ENCODE measurements at places on chromosomes 2 and 18.
A peak's percentile ranks its signal among the peaks of the same experiment; 100 is the strongest.

GRCh38 chr2:101998556-101998895 lies 6.8 kb downstream of the IL1R2 start:
- DNase-seq = no peak

DNA sequence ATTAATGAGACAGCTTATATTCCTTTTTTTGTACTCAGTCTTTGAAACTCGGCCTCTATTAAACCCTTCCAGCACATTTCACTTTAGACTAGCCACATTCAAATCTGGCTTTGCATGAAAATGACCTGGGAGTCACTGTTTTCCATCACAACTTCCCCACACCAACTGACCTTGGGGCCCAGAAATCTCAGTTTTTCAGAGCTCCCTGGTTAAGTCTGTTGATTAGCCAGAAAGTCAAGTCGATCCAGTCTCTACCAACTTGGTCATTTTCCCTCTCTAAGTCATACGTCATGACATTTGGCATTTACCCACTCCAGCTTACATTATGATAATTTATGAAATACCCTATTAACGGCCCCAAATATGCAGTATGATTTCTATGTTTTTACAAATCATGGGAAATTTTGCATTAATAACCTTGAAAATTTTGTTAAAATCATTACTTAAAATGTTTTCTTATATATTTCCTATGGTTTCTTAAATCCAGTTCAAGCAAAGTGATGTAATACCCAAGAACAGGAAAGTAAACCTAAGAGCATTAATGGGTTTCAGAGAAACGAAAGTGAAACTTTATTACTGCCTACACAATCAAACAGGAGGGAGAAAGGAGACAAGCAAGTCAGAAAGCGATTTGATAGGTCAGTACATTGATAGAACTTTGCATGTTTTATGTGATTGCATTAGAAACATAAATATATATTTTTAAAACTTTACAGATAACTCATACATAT lies 77.1 kb downstream of the SPATS2L start:
- DNase-seq = no peak

DNA sequence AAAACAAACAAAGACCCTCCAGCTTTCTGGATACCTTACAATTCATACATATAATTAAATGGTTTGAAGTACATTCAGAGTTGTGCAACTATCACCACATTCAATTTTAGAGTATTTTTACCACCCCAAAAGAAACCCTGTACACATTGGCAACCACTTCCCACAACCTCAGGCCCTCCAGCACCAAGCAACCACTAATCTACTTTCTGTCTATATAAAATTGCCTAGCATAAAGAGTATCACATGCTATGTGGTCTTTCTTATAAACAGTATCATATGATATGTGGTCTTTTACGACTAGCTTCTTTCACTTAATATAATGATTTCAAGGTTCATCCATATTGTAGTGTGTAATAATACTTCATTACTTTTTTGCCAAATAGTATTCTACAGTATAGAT lies 7.3 kb downstream of the IER3IP1 start:
- no peak for DNase-seq

DNA sequence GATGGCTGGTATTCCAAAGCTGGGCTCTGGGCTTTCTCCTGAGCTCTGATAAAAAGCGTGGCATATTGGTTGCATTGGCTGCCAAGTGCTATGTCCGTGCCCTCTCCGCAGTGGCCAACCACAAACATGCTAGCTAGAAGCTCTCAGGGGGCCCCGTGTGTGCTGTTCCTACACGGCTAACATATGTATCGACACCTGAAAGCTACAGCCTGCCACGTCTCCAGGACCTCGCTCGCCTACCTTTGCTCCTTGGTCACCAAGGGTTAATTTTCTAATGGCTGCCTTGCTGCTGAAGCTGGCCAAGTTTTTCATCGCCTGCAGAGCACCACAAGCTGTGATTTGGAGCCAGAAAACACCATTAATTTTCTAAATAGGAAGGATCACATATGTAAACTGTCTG lies 888.4 kb downstream of the BCL11A start:
- no peak for DNase-seq

GRCh38 chr2:66929632-66930338 lies 467.3 kb upstream of the ETAA1 start:
- DNase-seq = peak; percentile 58

DNA sequence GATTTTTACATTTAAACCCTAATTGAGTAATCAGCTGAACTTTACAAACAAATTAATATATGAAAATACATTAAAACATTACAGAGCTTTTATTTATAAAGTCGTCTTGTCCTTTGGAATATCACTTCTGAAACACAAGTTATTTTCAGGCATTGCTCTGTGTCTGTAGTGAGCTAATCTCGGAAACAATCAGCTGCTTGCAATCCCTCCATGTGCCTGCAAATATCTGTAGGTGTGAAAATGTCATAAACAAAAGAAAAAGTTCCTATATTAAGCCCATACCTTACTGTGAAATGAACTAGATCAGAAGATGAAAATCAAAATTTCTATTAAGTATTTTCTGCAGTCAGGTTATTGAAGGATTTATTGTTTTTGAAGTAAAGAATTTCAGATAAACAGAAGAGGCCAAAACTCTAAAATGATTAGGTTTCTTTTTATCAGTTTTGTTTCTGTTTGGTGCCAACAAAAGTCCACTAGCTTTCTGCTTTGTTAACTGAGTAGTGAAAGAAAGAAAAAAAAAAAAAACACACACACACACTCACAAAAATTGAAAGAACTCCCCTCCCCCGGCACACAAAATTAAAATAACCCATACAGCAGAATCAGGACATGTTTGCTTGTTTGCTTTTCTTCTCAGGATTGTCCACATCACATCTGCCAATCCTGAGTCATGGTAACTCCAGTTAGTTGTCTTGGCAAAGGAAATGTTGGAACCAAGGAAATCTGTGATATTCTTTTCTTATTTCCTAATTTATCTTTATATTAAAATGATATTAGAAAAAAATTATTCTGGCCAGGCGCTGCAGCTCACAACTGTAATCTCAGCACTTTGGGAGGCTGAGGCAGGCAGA lies 627.0 kb upstream of the SLC39A10 start:
- DNase-seq = no peak

GRCh38 chr2:32718752-32719151 lies 90.9 kb downstream of the TTC27 start:
- DNase-seq = no peak

DNA sequence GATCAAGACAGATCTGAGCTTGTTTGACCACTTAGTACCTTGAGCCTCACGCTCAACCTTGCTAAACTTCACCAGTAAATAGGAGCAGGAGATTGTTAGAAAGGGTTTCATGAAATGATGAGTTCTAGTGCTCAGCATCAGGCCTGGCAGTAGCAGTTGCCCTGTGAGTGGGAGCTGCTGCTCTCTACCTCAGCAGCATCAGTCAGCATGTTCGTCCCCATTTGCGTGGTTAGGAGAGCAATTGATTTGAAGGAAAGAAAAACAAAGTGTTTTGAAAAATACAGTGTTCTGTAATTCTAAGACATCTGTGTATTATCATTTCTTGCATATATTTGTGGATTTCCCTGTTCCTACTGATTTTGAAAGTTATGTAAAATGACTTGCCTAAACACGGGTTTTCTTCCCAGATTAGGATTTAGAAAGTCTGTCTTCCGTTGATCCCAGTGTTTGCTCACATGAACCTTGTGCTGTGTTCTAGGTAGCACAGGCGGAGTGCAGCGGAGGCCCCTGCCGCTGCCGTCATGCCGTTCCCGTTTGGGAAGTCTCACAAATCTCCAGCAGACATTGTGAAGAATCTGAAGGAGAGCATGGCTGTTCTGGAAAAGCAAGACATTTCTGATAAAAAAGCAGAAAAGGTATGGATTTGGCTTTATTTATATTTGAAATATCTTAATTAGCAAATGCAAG lies 47.0 kb downstream of the CAB39 start:
- no peak for DNase-seq

DNA sequence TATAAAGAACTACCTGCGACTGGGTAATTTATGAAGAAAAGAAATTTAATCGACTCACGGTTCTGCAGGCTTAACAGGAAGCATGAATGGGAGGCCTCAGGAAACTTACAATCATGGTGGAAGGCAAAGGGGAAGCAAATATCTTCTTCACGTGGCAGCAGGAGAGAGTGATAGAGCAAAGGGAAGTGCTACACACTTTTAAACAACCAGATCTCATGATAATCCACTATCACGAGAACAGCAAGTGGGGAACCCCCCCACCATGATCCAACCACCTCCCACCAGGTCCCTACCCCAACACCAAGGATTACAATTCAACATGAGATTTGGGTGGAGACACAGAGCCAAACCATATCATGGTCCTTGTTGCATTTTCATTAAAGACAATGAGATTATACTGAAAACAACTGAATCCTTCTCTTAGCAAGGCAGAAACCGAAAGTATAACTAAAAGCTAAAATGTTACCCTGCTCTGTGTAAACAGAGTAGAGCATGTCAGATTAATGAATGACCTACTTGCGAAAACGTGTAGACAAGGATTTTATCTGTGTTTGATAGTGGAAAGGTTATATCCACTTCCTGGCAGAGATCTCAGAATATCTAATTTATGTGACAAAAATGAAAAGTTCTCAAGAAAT lies 60.1 kb upstream of the RBBP8 start:
- no peak for DNase-seq

DNA sequence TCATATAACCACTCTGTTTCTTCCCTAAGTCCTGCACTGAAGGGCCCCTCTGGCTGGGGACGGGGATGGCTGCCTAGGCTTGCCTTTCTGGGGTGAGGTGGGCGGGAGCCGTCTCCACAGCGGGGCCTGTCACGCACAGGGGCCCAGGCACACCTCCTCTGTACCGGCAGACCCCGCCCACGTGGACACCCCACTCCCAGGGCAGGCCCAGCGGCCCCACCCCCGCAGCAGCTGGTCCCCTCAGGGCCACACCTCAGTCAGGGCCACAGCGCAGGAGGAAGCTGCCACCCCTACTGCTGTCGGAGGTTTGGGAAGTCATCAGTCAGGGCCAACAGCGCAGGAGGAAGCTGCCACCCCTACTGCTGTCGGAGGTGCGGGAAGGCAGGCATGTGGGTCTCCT lies 257.6 kb upstream of the RAB6C start:
- DNase-seq = no peak

DNA sequence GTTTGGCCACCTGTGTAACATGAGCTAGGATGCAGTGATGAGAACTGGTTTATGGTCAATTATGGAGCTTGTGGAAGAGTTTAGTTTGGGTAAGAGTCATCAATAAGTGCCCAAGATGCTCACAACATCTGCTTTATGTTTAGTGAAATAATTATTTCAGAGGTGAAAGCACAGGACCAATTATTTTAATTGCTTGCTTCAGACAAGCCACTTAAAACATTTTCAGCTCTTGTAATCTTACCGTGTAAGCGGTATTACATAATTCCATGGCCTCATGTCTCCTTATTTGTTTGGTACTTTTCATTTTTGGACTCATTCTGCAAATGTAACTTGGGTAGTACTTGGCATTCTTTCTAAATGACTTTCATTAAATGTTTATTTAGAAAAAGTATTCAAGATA lies 5.4 kb downstream of the B3GNT2 start:
- no peak for DNase-seq

DNA sequence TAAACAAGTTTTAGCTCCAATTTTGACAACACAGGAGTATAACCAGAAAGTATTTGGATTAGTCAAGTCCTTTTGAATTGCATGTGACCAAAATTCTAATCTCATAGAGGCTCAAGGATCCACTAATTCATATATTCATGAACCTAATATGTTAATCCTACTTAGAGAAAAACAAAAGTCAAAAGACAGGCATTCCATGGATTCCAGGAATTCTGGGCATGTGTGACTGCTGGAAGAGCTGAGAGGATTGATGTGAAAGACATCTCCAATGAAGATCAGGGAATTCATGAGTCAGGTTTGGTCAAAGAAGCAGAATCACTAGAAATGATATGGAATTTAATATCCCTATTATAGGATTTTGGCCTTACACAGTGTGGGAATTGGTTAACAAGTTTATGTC lies 1494.6 kb upstream of the DDX18 start:
- DNase-seq = no peak

DNA sequence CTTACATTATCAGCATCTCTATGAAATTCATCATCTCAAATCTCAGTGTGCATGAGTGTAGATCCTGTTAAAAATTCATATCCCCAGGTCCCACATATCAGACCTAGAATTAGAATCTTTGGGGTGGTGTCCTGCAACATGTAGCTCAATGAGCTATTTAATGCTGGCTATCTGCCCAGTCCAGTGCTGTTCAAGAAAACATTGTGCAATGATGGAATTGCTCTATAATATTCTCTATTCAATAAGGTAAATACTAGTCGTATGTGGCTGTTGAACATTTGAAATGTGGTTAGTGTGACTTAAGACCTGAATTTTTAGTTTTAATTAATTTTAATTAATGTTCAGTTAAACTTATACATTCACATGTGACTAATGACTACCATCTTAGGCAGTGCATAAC lies 127.4 kb downstream of the NOL4 start:
- no peak for DNase-seq

DNA sequence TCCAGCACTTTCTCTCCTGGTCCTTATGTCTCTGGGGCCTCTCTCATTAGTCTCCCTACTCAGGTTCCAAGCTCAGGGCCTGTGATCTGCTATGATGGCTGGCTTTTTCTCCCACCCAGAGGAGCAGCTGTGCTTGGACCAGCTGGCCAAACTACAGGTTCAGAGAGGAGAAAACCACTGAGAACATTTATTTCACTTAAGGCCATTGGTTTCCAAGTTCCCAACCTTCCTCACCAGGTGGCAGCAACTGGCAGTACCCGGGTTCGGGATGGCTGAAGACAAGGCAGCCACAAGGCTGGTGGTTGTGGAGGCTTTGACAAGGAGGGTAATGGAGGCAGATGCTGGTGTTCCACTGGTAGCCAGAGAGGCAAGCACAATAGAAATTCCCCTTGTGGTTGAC lies 29.9 kb upstream of the SELENOI start:
- DNase-seq = no peak

GRCh38 chr2:31161637-31162036 lies 23.4 kb upstream of the GALNT14 start:
- no peak for DNase-seq

GRCh38 chr18:36107477-36107876 lies 21.7 kb downstream of the SLC39A6 start:
- DNase-seq = no peak

GRCh38 chr18:9992973-9993520 lies 79.2 kb downstream of the VAPA start:
- DNase-seq = no peak

- DNase-seq = no peak
Measured at GRCh38 chr2:604385-604784, 72.8 kb downstream of the TMEM18 start.

DNA sequence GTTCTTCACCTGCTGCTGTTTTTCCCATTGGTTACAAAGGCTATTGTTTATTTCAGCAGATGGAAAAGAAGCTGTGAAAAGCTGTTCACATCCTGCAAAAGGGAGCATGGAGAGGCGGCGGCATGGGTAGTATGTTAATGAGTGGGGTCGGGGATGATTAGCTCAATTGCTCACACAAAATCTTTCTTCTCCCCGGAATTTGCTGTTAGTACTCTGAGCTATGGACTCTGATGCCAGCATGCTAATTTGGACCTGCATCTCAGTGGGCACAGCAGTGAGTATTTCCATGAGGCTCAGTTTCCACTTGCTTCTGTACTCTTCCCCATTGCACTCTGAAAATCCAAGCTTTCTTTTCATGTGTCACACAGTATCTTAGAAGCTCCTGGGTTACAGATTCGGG lies 61.6 kb downstream of the DNER start:
- DNase-seq = no peak

GRCh38 chr2:74146929-74147726 lies 584 bp downstream of the BOLA3 start:
- no peak for DNase-seq

Measured in epithelial cell of prostate (primary cell).